Putamen (tissue), 1 donor: ENCODE measurements at places on chromosomes 2 and 18.

DNA sequence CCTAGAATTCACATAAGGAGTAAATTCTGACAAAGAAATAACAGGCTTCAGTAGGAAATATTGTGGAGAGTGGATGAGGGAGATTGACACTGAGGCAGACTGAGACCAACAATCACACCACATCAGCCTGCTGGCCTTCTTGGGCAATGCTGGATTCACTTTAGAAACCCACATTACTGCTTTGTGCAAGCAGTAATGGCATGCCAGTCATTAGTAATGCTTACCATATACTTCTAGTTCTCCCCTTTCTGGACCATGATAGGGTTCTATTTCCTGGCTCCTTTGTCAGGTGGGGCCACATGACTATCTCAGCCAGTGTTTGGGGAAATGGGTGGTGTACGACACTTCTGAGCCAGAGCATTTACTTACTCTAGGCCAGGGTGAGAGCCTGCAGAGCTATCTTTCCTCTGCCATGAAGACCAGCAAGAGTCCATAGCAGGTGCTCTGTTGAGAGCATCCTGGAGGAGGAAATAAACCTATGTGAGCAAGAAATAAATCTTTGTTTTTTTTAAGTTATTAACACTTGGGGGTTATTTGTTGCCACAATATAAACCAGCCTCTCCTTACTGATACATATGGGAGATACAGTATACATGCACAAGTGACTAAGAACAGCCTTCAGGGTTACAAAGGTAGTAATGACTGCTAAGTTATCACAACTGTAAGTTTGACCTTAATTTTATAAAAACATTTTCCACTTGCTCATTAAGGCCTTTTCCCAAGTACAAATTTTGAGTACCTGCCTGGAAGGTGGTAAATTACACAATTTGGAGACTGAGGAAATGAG, 89.3 kb upstream of the TANK start:
- DNase-seq: no peak

GRCh38 chr2:118292991-118293390, 204.7 kb downstream of the INSIG2 start:
- no peak for DNase-seq

GRCh38 chr18:23669804-23670405, 7.2 kb upstream of the ANKRD29 start:
- DNase-seq: no peak

GRCh38 chr2:138213624-138214023, 249.4 kb downstream of the HNMT start:
- no peak for DNase-seq

DNA sequence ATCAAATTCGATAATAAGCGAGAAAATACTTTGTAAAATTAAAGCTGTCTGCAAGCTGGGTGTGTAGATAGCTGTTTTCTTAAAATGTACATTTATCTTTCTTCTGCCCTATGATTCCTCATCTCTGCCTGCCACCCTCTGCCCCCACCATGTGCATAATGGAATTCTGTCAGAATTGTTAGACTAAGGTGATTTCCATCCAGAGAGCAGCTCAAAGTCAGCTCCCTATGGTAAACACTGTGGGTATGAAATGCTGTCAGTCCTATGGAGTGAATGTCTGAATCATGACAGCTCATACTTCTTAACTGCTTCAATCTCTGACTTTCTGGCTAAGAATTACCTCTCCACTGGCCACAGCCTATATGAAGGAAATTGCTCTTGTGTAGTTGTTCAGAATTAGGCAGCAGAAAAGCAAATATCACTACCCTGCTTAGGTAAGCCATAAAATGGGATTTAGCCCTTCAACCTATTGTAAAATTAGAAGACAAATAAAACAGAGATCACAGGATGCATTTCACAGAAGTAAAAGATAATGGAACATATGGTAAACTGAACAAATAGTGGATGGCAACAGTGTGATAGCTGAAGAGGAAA, 137.7 kb downstream of the CD8B2 start:
- DNase-seq: peak; percentile 5

GRCh38 chr2:241798081-241798630, 10.8 kb upstream of the NEU4 start:
- DNase-seq: no peak

- no peak for DNase-seq
Observed at GRCh38 chr18:63476668-63477067, at the start of gene SERPINB5. SERPINB5 (plus strand) TSS chr18:63476958; CDS start chr18:63484429, 7,471 bp downstream.

GRCh38 chr2:38230756-38231155, 146.3 kb downstream of the ATL2 start:
- DNase-seq: no peak

- DNase-seq: peak; percentile 6
Observed at GRCh38 chr2:14975381-14975780, 342.9 kb downstream of the LRATD1 start.

DNA sequence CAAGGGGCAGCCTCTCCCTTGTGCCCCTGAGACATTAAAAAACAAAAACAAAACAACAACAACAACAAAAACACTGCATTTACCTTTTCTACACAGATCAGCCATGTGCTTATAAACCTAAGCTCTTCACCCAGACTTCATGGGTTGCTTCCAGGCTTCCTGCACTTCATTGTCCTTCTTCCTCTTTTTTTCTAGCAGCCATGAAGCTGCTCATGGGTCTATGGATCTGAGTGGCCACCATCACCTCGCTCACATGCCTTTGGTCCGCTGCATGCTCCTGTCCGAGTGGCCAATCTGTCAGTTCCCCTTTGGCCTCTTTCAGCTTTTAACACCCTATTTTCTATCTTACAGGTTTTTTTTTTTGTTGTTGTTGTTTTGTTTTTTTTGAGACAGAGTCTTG, 9.0 kb upstream of the TET3 start:
- DNase-seq: no peak

DNA sequence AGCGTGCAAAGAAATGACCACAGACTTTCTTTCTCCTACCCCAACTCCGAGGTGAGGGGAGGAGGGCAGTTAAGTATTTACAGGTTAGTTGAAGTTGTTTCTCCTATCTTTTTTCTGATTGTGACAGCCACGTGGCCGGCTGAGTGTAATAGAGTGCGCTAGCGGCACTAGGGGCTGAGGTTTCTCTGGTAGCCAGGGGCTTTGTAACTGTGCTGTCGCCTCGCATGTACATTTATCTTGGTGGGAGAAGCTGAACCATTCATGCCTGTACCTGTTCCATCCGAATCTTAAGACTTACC, 214.1 kb upstream of the STON1 start:
- DNase-seq: no peak

GRCh38 chr2:234081970-234082822, 31.7 kb downstream of the SPP2 start:
- no peak for DNase-seq

- DNase-seq: no peak
Observed at GRCh38 chr2:180394305-180394704, 387.2 kb upstream of the CWC22 start.

GRCh38 chr2:105541189-105542050, 142.6 kb upstream of the FHL2 start:
- no peak for DNase-seq

DNA sequence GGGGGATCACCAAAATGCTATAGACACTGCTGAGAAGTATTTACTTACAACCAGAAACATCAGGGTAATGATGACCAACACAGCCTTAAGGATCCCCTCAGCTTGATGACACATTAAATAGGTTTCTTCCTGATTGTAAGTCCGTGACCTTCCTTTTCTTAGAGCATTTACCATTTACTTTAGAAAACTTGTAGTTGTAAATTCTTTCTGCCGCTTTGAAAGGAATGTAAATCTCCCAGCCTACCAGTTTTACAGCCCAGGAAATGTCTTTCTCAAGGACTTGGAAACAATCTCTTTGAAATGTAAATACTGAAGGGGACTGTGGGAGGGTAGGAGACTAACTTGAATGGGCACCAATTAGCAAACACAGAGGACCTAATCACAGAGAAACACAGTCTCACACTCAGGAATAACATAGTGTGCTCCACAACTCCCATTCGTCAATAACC, 278.6 kb downstream of the DSC3 start:
- no peak for DNase-seq

- no peak for DNase-seq
Observed at GRCh38 chr2:191899410-191899809, 52.5 kb upstream of the CAVIN2 start.
